ENCODE measurements at places on chromosomes 16 and 17.

GRCh38 chr16:68003031-68003430, 3.7 kb upstream of the DPEP2 start:
- DNase-seq = no peak

DNA sequence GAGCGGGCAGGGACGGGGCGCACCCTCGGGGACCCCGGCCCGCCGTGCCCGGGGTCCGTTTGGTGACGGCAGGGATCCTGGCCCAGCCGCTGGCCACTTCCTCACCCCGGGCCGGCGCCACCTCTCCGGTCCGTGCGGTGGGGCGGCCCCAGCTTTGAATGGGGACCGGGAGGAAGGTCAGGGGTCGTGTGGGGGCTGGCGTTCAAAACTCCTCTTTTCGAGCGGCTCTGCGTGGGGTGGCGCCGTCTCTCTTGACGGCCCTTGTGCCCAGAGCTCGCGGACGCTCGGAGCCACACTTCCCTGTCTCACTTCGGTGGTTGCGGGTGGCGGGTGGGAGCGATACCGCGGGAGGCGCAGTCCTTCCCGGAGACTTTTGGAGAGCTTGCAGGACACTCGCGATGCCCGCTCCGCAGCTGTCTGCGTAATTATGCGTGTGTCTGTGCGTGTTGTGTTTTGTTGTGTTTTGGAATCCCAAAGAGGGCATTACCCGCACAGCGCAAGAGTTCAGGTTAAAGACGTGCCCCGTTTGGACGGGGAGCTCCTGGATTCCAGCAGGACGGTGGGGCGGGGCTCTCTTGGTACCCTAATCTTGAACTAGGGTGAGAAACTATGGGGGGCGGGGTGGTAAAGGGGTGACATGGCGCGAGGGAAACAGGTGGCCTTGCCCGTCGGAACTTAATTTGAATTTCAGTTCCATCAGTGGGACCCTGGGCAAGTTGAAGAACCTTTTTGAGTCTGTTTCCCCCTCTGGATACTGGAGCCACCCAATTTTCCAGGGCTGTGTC, 637 bp downstream of the PLCG2 start:
- DNase-seq = no peak

DNA sequence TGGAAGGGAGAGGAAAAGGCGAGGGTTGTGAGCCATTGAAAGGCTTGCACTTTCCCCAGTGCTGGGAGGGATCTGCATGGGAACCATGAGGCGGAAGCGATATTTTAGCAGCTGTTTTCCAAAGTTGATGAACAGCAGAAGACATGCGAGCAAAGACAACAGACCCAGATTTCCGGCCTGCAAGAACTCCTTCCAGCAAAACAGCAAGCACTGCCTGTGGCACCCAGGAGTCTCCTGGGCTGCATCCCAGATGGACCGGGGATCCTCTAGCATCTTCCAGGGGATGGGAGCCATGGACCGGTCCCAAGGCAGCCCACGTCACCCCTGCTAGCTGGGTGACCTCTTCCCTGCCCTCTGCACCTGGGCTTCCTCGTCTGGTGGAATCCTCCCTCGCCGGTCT, 162.8 kb downstream of the IRF8 start:
- no peak for DNase-seq

- DNase-seq = no peak
Measured at GRCh38 chr17:7184091-7184488, 4.9 kb upstream of the ASGR1 start.

- no peak for DNase-seq
Measured at GRCh38 chr17:74757502-74757901, 9.1 kb downstream of the NHERF1 start.

GRCh38 chr17:34220752-34221395, 34.2 kb upstream of the CCL2 start:
- no peak for DNase-seq

- DNase-seq = peak; percentile 26
Measured at GRCh38 chr17:75872434-75873351, 5.7 kb downstream of the TRIM47 start.

DNA sequence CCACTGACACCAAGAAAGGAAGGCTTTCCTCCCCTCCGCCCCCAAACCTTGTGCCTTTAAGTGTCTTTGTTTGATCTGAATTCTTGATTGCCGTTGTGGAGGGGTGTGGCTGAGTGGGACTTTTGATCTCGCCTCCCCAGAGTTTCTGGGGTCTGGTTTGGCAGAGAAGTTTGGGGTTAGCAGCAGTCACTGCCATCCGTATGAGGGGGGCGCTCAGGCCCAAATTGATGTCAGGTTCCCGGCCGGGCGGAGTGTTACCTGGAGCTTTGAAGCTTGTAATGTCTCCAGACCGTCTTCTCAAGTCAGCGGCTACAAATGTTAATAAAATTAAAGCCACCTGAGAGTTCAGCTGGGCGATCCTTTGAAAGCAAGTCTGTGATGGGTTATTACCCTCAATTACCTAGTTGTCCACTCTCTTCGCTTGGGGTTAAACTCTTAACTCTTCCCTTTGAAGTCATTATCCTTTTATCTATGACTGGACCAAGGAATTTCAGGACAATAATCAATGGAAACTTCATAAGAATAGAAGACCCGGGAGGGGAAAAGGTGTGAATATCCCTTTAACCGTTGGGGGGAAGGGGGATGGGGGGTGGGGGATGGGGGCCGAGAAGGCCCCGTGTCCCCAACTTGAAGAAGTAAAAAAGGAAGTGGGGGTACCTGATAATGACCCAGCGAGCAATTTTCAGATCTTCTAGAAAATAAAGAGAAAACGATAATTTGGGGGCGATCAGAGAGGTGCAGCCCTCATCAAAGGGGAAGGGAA, 31.8 kb upstream of the AXIN2 start:
- no peak for DNase-seq

DNA sequence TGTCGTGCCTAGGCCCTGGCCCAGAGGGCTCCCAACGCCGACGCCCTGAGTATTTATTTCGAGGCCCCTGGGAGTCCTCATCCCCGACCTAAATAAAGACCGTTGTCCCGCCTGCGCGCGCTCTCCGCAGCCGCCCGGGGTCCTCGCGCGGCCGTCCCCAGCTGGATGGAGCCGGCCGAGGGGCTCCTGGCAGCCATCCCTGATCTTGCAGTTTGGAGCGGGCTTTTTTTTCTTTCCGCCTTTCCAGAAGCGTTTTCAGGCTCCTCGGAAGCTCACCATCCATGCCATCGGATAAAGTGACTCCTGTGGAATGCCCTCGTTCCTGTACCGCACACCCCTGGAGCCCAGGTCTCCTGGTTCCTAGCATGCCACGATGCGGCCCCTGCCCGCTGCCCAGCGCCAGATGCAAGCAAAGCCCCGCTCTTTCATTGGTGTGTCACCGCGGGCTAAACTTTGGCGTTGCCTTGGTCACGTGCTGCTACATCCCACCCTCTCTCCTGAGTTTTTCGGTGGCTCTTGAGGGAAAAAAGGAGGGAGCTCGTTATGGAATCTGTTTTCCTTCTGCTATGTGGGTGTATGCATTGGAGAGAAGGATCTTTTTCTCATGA, 716 bp downstream of the TMEM94 start:
- DNase-seq = peak; percentile 13

DNA sequence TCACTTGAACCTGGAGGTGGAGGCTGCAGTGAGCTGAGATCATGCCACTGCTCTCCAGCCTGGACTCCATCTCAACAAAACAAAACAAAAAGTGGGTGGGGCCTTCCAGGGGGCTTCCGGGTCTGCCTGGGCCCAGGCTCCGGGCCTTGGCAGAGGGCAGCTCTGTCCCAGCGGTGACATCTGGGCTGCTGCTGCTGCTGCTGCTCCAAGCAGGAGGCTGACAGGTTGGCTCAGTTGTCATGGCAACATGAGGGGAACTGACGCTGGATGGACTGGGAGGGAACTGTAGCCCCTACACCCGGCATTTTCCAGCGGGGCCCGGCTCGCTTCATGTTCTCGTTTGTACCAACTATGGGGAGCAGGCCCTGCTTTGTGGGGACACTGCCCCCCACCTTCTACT, 4.0 kb downstream of the BAIAP3 start:
- no peak for DNase-seq

DNA sequence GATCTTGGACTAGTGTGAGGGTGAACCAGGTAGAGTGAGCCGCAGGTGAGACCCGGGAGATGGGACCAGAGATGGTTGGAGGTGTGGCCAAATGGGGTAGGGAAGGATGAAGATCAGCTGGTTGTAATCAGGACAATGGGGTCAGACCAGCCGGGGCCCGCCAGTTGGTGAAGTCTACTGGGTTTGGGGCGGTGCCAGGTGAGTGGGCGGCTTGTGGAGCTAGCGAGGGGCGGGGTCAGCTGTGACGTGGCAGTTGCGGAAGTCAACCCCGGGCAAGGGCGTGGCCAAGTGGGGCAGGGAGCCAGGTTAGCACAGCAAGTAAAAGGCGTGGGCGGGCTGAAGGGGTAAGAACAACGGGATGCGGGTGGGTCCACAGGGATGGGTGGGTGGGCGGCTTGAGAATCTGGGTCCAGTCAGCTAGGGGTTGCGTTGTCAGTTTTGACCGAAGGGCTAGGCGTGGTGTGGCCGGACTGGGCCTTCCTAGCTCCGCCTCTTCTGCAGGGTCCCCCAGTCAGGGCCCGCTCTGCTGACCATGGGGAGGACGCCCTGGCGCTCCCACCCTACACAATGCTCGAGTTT, 25.5 kb upstream of the ALKBH5 start:
- peak; percentile 93 for DNase-seq

GRCh38 chr17:44263345-44263902, 4.5 kb downstream of the SLC4A1 start:
- no peak for DNase-seq

DNA sequence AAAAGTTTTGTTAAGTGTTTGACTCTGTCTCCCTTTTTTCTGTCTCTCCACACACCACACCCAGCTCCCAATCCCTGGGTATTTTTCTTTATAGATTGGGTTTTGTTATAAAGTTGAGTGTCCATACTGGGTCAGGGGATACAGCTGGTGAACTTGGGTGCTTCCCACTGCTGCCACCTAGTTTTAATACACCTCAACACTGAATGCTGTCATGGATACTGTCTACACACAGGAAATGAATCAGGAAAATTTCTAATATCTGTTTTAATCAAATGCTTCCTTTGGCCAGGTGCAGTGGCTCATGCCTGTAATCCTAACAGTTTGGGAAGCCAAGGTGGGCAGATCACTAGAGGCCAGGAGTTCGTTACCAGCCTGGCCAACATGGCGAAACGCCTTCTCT, 5.3 kb upstream of the TAOK1 start:
- DNase-seq = no peak

DNA sequence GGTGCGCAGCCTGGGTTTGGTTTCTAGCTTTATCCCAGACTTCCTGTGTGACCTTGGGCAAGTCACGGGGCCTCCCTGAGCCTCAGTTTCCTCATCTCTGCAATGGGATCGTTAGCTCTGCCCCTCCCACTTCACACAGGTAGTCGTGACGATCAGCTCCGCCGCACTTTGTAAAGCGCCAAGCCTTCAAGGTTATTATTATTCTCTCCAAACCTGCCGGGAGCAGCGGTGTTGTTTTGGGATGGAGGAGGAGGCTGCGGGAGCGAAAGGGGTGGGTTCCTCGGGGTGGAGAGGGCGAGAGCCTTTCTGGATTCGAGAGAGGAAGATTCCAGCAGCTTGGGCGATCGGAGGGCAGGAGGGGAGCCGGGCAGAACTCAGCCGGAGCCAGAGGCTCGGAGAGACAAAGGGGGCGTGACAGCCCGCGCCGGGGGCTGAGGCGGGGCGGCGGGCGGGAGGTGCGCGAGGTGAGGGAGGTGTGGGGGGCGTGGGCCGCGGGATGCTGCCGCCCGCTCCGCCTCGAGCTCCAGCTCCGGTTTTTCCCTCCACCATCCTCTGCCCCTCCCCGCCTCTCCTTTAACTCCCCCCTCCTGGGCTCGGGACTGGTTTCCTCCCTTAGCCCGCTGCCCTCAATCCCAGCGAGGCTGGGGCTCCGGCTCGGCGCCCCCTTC, at the start of gene EFNB3:
Gene EFNB3, plus strand, starts transcription at position 602 of the 668 bp plus-strand sequence. CDS start 397 bp downstream, outside the sequence.
- peak; percentile 34 for DNase-seq
